ENCODE measurements at places on chromosomes 3 and 15.

DNA sequence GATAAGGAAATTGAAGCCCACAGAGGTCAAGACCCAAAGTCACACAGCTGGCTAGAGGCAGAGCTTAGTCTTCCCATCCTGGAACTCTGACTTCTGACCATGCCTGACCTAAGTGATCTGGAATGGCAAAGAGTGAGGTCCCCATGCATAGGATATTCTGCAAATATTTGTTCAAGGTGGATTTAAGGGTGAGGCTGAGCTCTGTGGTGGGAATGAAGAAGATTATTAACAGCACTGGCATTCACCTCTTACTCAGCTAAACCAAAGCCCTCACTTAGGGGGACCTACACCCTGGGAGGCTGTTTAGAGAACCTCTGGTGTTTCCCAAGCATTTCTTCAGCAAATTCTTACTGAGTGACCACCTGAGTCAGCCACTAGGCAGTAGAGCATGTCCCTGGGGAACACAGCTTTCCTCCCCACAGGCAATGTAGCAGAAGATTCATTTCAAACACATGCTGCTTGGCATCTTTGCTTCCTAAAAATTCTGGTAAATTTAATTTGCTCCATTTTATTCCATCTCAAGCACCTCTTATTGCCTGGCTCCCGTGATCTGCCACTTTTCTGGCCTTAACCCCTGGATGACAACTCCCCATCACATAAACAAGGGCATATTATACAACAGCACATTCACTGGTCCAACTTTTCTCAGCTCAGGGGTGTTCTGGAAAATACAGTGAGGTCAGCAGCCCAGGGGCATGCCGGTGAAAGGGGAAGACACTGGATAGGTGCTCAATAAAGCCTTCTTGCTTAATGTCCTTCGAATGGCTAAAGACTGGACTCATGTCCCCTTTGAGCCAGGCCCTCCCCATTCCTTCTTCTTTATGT, 176.0 kb downstream of the ABHD5 start:
- no peak for DNase-seq

DNA sequence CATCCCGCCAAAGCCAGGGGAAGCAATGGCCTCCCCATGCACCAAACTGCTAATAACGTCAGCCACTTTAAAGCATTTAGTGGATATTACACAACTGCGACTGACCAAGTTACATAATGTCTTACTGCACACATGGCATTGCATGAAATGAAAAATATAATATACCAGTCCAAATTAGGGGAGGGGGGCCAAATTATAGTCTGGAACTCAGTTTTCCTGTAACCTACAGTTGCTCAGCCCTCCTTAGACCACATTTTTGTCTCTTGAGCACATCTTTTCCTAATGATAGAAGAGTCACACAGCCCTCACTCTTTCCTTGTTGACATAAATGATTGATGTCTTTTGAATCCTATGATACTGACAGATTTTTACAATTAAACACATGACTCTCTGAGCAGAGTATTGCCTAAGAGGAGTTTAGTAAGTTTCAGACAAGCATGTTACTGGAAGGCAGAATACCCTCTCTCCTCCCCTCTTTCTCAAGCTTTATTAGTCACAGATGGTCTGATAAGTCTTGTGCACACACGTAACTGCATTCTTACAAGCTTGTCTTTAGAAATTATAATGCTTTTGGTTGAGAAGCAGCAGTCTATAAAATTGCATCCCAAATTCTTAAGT, 1.1 kb upstream of the PLD1 start:
- DNase-seq, result no peak

GRCh38 chr3:172651936-172652625, 58.8 kb downstream of the NCEH1 start:
- no peak for DNase-seq

- no peak for DNase-seq
These were observed 40.8 kb downstream of the DPH6 start for GRCh38 chr15:35505141-35505540.

GRCh38 chr15:49889536-49889935, 229.5 kb downstream of the ATP8B4 start:
- DNase-seq, result no peak

- DNase-seq, result no peak
These were observed 113.5 kb upstream of the ALCAM start for GRCh38 chr3:105253225-105253624.

- no peak for DNase-seq
These were observed 19.9 kb downstream of the TMEM212 start for GRCh38 chr3:171862993-171863521.

DNA sequence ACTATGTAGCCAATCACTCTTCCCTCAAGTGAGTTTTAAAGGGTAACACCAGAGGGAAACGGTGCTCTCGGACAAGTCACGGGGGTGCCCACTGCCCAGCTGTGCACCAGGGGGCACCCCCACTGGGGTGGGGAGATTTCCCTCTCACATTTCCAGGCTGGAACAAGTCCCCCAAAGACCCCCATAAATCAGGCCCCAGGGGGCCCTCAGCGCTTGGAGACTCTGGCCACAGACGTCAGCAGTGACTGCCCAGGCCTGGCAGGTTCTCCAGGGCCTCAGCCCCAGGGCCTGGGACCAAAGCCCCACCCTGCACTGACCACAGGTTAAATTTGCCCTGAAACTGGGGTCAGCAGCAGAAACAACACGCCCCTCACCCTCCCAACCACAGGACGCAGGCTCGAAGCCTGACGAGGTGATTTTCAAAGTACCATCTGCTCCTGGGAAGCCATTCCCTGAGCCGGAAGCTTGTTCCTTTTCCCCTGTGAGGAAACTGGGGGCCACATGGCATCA, 17.0 kb downstream of the XXYLT1 start:
- DNase-seq, result no peak

DNA sequence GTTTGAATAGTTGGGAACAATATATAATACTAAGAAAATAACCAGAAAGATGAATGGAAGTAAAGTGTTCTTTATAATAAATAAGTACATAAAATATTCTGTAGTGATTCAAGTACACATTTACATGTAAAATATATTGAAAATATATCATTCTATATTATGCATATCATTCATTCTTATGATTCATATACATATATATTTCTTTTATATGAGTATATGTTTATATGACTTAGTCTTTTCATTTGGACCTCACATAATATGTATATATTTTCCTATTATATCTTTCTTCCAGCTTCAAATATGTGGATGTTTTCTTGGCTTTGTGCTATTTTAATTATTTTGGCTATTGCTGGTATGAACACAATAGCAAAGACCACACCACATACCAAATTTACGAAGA, at the start of gene OTOL1:
Gene OTOL1, plus strand, starts transcription at position 301 of the 400 bp plus-strand sequence. Its CDS starts 0 bp downstream, at position 301.
- DNase-seq, result no peak

DNA sequence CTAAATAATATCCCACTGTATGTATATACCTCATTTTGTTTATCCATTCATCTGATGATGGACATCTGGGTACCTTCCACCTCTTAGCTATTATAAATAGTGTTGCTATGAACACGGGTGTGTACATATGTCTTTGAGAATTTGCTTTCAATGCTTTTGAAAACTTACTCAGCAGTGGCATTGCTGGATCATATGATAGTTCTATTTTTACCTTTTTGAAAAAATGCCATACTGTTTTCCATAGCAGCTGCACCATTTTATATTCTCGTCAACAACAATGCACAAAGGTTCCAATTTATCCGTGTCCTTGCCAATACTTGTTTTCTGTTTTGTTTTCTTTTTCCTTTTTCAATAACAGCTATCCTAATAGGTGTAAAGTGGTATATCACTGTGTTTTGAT, 77.1 kb downstream of the PEAK1 start:
- no peak for DNase-seq

DNA sequence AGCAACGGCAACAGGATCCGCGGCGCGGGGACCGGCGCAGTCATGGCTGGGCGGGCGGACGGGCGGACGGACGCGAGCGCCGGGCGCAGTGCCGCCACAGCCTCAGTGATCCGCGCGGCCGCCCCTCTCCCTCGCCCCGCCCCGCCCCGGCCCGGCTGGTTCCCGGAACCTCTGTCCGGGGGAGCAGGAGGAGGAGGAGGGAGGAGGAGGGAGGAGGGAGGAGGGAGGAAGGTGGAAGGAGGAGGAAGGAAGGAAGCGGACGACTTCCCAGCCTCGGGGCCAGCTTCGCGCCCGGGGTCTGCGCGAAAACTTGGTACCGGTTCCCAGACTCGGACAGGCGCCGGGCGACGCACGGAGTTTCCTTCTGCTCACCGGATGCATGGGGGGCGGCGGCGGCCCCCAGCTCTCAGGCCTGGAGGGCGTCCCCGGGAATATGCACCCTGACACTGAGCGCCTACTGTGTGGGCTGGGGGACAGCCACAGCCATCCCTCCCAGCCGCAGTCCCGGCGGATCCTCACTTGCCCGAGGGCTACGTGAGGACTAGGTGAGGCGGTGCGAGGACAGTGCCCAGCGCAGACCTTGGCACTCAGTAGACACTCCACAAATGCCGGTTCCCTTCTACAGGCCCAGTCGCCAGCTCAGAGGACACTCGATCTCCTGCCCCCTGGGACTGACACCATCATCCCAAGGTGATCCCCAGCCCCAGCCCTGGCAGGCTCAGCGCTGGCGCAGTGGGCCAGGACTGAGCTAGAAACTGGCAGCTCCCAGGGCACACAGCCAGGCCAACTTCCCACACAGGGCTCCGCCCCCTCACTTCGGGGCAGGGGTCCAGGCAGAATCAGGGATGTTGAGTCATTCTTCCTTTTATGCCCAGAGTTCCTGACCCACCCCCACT, at the start of gene SHISA5:
Gene SHISA5, minus strand, starts transcription at position 124 of the 896 bp plus-strand sequence. Its CDS starts 80 bp downstream, at position 44.
- peak; percentile 52 for DNase-seq

DNA sequence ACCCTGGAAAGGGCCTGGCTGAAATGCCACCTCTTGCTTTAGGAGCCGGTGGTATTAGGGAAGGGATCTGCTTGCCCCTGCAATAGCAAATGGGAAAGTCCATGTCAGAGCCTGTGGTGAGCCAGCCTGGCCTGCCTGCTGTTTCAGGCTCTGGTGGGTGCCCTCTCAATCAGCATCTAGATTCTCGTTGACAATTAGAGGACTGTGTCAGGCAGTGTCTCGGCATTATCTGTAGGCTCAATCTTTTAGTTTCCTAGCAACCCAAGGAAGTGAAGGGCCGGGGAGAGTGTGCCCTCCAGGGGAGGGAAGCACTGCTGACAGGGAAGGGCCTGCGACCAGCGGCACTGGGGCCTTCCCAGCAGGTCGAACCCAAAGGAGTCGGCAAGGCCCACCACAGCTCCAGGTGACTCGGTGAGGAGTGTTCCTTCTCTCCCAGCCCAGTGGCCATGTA, 42.1 kb downstream of the TLE3 start:
- DNase-seq, result no peak

DNA sequence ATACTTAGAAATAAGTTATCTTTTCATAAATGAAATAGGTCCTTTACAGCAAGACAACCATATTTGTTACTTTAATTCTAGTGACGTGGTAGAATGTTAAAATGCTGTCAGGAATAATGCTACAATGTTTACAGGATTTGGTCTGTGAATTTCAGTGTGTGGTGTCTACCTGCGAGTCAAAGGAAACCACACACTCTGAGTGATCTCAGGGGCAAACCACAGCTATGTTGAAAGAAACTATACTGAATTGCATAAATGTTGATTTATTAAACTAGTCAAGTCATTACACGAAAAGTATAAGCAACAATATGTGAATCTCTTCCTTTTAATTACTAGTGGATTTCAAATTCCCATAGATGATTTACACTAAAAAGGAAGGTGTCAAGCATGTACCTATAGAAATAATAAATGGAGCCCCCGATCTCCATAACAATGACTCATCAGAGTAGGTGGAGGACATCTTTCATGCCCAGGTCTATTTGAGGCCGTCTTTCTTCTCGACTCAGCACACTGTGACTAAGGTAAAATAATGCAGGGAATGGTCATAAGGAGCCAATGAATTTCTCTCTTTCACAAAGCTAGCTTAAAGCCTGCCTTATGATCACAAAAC, 463.0 kb downstream of the ERC2 start:
- DNase-seq, result no peak

- DNase-seq, result no peak
These were observed 95.9 kb downstream of the GALK2 start for GRCh38 chr15:49265911-49266310.

- DNase-seq, result no peak
These were observed 32.7 kb upstream of the CSPG4 start for GRCh38 chr15:75745305-75745704.

GRCh38 chr3:14801668-14802380, 16.9 kb upstream of the FGD5 start:
- no peak for DNase-seq

DNA sequence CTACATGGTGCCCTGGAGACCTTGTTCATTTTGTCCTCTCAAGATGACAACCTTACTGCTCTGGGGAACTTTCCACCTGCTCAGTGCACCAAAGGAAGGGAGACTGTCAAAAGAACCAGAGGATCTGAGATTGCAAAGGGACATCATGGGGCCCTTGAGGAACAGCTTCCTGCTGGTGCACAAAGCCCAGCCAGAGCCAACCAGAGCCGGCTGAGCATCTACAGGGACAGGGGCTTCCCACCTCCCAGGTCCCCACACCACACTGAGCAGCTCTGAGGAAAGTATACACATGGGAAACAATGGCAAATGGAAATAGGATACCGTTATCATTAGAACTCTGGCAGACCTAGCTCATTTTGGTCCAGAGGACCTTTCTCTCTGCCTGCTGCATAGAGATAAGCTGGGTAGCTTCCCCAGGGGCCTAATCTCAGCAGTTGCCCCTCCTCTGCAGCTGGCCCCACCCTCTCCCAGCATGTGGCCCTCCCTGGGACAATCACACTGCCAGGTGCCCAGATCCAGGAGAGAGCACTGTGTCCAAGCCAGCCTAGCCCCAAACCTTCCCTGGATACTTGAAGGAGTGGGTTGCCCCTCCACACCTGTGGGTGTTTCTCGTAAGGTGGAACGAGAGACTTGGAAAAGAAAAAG, 123.4 kb upstream of the PRR20G start:
- DNase-seq, result no peak

- DNase-seq, result no peak
These were observed 353 bp downstream of the ATG3 start for GRCh38 chr3:112561484-112561733.

GRCh38 chr3:174596447-174596982, 262.6 kb upstream of the NAALADL2 start:
- DNase-seq, result no peak

DNA sequence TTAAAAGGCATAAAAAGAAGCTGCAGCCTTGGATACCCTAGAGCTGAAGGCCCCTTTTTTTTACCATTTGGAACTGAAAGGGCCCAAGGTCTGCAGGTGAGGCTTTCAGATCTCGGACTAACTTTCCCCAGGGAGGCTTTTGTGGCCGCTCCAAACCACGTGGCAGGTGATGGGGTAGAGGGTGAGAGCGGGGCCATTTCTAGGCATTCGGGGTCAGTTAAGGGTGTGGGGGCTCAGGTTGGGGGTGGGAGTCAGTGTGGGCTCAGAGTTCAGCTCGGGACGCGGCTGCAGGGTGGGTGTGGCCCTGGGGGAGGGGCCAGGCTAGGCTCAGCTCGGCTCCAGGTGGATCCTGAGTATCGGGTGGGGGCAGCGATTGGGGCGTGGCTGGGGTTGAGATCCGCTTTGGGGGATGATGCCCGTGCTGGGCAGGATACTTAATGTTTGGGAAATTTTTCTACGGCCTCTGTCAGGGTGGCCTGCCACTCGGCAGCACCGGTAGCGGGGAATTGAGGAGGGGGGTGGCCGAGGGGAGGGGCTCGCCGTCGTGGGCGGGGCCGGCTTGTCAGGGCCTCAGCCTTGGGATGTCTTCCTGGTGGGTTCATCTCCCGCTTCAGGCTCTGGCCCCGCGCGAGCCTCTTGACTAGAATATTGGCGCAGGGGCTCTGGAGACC, 2.5 kb downstream of the KLF13 start:
- DNase-seq, result no peak

Measured in T-helper 2 cell treated with Interferon-gamma antibody and Interleukin-4, amounts not matched to agents 5 μg/mL and 100 μg/mL, for 36 hours (primary cell).